ENCODE measurements at places on chromosomes 3 and 15. TPM values are rescaled to one million over a fixed set of nuclear protein-coding genes. Genes with fewer than 3 reads are reported as not detected.
A peak's percentile ranks its signal among the peaks of the same experiment; 100 is the strongest.

DNA sequence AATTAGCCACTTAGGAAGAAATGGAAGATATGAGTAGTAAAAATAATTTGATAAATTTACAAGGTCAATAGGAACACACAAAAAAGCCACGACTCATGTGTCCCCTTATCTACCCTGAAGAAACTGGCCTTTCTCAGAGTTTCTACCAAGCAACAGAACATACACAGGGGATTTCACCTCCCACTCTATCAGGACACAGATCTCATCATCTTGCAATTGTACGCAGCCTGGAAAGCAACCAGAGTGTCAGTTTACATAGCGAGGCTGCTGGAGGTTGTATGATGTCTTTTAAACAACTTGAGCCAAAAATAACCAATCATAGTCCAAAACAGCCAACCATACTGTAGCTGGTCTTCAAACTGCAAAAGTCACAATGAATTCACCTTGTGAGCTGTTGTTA is 19.7 kb upstream of the LMOD3 start:
- H3K27me3 ChIP-seq: no peaks in the 10 kb centered on the region
- H3K27ac ChIP-seq: no peak overlapping the region
- no peaks in the 10 kb centered on the region for H3K4me1 ChIP-seq
- no peak for DNase-seq

GRCh38 chr3:81277853-81278252 is 483.6 kb downstream of the GBE1 start:
- no peak overlapping the region for H3K27ac ChIP-seq

- H3K36me3 ChIP-seq: no peaks in the 10 kb centered on the region
- H3K4me3 ChIP-seq: no peak overlapping the region
- no peak for DNase-seq
- H3K27me3 ChIP-seq: no peaks in the 10 kb centered on the region
- H3K4me1 ChIP-seq: peaks cover 5% of the 10 kb centered on the region
These were observed 2.4 kb upstream of the TMEM89 start for GRCh38 chr3:48623851-48624547.

- no peaks in the 10 kb centered on the region for H3K27me3 ChIP-seq
- H3K4me3 ChIP-seq: no peak overlapping the region
- no peaks in the 10 kb centered on the region for H3K36me3 ChIP-seq
- peaks cover 7% of the 10 kb centered on the region for H3K4me1 ChIP-seq
- no peak for DNase-seq
- no peak overlapping the region for H3K27ac ChIP-seq
These were observed 52.3 kb downstream of the CADPS start for GRCh38 chr3:62822905-62823304.

DNA sequence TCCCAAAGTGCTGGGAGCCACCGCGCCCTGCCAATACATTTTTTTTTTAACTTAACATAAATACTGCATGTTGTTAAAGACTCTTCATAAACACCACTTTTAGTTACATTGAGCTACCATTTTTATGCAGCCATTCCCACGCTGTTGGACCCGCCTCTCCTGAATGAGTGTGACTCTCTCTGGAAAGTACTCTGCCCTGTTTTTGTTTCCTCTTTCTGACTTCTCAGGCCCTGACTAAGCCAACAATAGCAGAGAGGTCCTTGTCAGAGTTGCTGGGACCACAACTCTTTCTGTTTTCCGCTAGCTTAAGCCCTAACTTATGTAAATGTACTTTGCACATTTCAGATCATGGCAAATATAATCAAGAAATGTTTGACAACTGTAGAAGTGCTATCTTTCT is 35.2 kb downstream of the PARP15 start:
- H3K27me3 ChIP-seq: no peaks in the 10 kb centered on the region
- H3K36me3 ChIP-seq: peaks cover 32% of the 10 kb centered on the region
- DNase-seq: no peak
- no peak overlapping the region for H3K4me3 ChIP-seq

DNA sequence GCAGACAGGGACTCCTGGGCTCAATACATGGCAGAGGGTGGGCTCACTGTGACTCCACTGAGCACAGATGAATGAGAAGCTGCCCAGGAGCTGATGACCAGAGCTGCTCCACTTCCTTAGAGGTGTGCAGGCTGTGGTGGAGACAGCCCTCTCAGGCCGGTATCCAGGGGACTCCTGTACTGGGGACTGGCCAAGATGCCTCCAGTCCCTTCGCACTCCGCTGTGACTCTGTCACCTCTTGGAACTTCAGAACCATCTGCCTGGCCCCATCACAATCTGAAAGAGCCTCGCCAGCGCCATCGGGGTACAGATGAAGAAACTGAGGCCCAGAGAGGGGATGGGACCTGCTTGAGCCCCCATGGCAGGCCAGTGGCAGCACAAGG is 111.2 kb downstream of the ETFA start:
- no peak overlapping the region for H3K4me3 ChIP-seq
- no peak overlapping the region for H3K27ac ChIP-seq
- no peaks in the 10 kb centered on the region for H3K36me3 ChIP-seq
- no peaks in the 10 kb centered on the region for H3K4me1 ChIP-seq

GRCh38 chr3:166663194-166663593 is 716.9 kb downstream of the ZBBX start:
- H3K36me3 ChIP-seq: no peaks in the 10 kb centered on the region
- H3K4me3 ChIP-seq: no peak overlapping the region
- DNase-seq: no peak

- no peak overlapping the region for H3K4me3 ChIP-seq
- H3K27me3 ChIP-seq: no peaks in the 10 kb centered on the region
- H3K36me3 ChIP-seq: no peaks in the 10 kb centered on the region
- no peak overlapping the region for H3K27ac ChIP-seq
These were observed 99.1 kb downstream of the NR1I2 start for GRCh38 chr3:119880966-119881365.

- no peak for DNase-seq
- H3K27me3 ChIP-seq: no peaks in the 10 kb centered on the region
- H3K36me3 ChIP-seq: no peaks in the 10 kb centered on the region
- no peaks in the 10 kb centered on the region for H3K4me1 ChIP-seq
- H3K27ac ChIP-seq: no peak overlapping the region
These were observed 4.1 kb downstream of the FBN1 start for GRCh38 chr15:48641416-48641815.

DNA sequence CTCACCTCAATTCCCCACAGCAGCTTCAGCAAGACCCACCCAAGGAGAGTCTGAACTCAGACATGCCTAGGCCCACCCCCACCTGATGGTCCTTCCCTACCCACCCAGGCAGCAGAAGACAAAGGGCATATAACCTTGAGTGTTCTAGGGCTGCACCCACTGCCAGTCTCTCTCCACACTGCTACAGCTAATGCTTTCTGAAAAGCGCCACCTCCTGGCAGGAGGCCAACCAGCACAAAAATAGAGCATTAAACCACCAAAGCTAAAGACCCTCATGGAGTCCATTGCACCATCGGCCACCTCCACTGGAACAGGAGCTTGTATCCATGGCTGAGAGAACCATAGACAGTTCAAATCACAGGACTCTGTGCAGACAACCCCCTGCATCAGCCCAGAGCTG is 11.3 kb upstream of the RPL39L start:
- H3K4me3 ChIP-seq: no peak overlapping the region
- no peaks in the 10 kb centered on the region for H3K4me1 ChIP-seq
- no peaks in the 10 kb centered on the region for H3K27me3 ChIP-seq
- H3K27ac ChIP-seq: no peak overlapping the region
- DNase-seq: peak; percentile 47
- no peaks in the 10 kb centered on the region for H3K36me3 ChIP-seq

DNA sequence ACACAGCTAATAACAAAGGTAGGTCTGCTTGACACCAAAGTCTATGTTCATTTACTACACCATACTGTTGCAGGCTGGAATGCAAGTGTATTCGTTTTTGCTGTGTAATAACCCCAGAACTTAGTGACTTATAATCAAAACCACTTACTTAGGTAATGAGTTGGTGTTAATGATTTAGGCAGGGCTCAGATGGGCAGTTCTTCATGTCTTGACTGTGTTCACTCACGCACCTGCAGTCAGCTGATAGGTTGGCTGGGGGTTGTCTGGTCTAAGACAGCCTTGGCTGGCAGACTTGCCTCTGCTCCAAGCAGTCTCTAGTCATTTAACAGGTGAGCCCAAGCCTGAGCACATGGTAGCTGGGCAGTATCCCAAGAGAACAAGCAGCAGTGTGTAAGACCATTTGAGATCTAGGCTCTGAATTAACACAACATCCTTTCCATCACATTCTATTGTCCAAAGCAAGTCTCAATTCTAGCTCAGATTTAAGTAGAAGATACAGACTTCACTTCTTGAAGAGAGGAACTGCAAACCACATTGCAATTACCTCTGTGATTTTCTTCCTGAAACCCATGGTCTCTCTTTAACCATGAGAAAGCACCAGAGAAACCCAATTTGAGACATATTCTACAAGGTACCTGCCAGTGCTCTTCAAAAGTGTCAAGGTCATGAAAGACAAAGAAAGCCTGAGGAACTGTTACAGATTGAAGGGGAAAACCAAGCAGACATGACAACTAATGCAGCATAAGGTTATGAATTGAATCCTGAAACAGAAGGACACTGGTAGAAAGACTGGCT is 13.3 kb upstream of the DCLK3 start:
- DNase-seq: no peak
- no peaks in the 10 kb centered on the region for H3K36me3 ChIP-seq
- no peaks in the 10 kb centered on the region for H3K27me3 ChIP-seq

DNA sequence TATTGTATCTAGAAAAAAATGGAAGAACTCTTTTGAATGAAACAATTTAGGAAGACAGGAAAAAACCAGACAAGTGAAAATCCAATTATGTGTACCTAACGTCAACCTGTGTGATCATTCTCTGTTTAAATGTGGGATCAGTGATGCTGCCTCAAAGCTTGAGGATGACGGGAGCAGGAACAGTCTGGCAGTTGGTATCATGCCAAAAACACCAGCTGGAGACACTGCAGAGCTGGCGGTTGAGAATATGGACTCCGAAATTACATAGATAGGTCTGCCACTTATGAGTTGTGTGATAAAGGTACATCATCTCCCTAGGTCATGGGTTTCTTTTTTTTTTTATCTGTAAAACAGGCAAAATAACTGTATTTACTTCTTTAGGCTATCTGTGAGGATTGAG is 480.5 kb downstream of the CNTN4 start:
- no peak for DNase-seq
- H3K27ac ChIP-seq: no peak overlapping the region
- H3K36me3 ChIP-seq: no peaks in the 10 kb centered on the region
- H3K4me1 ChIP-seq: no peaks in the 10 kb centered on the region
- H3K27me3 ChIP-seq: no peaks in the 10 kb centered on the region

GRCh38 chr15:75167588-75168350 is 33.9 kb upstream of the C15orf39 start:
- H3K27me3 ChIP-seq: no peaks in the 10 kb centered on the region
- peaks cover 9% of the 10 kb centered on the region for H3K4me1 ChIP-seq
- no peak overlapping the region for H3K4me3 ChIP-seq
- no peak for DNase-seq
- H3K27ac ChIP-seq: no peak overlapping the region

DNA sequence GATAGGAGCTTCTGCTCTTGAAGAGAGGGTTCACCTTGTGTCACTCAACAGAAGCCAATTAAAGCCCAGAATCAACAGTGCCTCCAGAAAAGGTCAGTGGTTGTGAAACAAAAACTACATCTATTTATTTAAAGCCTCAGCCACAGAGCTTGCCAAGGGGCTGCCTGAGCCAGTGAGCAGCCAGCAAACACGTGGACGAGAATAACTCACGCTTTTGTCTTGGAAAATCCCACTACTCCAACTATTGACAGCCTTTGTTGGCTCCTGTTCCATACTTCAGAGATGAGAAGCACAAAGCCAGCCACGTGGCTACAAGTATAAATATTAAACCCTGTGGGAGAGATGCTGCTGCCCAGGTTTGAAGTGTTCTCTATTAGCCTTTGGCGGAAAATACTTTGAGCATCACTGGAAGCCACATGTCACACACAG is 10.3 kb downstream of the GPR156 start:
- no peak for DNase-seq
- no peak overlapping the region for H3K4me3 ChIP-seq
- H3K4me1 ChIP-seq: no peaks in the 10 kb centered on the region
- H3K27me3 ChIP-seq: no peaks in the 10 kb centered on the region
- no peak overlapping the region for H3K27ac ChIP-seq

DNA sequence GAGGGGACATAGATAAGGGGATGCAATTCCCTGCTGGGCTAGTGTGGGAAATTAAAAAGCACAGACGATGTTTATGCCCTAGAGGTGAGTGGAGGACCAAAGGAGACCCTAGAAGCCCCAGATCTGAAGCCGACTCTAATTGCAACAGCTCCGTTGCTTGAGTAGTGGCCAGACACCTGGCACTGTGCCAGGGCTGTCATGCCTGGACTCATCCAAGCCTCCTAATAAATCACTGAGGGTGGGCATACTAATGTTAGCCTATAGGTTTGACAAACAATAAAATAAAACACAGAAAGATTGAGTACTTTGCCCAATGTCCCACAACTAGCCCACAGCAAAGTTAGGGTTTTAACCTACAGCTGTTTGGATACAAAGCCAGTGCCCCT is 25.4 kb upstream of the MRPS22 start:
- H3K27me3 ChIP-seq: no peaks in the 10 kb centered on the region
- H3K4me1 ChIP-seq: no peaks in the 10 kb centered on the region

DNA sequence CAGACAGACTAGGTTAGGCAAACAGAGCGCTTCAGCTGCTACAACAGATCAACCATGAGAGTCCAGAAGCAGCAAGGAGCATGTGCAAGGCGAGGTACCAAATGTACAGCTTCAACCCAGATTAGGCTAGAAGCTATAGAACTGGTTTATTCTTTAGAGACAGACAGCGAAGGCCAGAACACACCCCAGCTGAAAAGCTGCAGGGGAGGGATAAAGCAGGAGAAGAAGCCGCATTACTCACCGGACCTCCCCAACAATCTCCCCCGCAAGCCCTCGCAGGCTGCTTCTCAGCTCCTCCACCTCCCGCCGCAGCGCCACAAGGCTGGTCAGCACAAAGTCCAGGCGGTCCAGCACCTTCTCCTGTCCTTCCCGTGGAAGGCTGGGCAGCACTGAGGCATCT is 3.3 kb downstream of the RMDN3 start:
- H3K27ac ChIP-seq: no peak overlapping the region
- peaks cover 20% of the 10 kb centered on the region for H3K36me3 ChIP-seq
- no peak for DNase-seq
- H3K27me3 ChIP-seq: no peaks in the 10 kb centered on the region
- H3K4me1 ChIP-seq: peaks cover 37% of the 10 kb centered on the region

DNA sequence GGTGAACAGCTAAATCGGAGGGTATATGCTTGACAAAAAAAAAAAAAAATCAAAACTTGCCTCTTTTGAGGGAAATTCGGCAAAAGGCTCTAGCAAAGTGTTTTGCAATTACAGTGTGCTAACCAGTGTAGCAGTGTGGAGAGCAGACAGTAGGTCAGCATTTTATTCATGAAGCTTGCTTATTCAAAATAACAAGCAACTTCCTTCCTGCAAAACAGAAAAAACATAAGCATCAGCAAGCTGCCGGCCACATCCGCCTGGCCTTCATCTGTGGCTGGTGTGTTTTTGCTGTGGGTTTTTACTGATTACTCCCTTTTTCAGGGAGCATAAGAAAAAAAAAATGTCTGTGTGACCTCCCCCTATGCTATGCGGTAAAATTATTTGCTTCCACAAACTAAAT is 434.1 kb downstream of the OCA2 start:
- H3K4me1 ChIP-seq: no peaks in the 10 kb centered on the region
- no peak for DNase-seq
- no peaks in the 10 kb centered on the region for H3K27me3 ChIP-seq

GRCh38 chr15:80996247-80996646 is 4.5 kb upstream of the TLNRD1 start:
- no peaks in the 10 kb centered on the region for H3K27me3 ChIP-seq
- H3K4me1 ChIP-seq: peaks cover 18% of the 10 kb centered on the region
- no peak overlapping the region for H3K4me3 ChIP-seq
- H3K36me3 ChIP-seq: no peaks in the 10 kb centered on the region
- no peak overlapping the region for H3K27ac ChIP-seq

Gene STRIT1
- total RNA-seq: not detected

Gene NR1I2
- total RNA-seq: 0.39 TPM

Gene SSUH2
- not detected for total RNA-seq

Gene TMIE
- total RNA-seq: 3.1 TPM

Gene SIDT1
- total RNA-seq: 56.1 TPM

Gene MAN2C1
- 449 TPM for total RNA-seq

Gene SLC6A20
- total RNA-seq: not detected

Gene MORC1
- not detected for total RNA-seq
